GM19239 (cell line): ENCODE measurements at places on chromosomes 7 and 10.

GRCh38 chr7:158274404-158274811 is 313.2 kb downstream of the PTPRN2 start:
- no peak for DNase-seq

DNA sequence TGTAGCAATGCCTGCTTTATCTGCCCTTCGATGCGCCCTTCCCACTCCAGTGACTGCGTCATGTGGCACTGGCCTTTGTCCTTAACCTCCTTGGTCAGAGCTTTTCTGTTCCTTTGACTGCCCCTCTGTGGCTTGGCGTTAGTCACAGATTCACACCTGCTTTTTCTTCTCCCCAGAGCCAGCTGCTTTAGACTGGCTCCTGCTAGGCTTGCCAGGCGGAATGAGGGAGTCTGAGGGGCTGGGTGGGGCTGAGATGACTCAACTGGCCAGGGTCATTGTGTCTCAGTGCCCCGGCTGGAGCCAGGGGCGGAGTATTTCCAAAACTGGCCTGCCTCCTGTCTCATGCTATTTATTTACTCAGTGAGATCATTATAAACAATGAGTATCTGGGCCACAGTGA is 194.1 kb downstream of the EMX2 start:
- no peak for DNase-seq

- no peak for DNase-seq
These were observed 183.0 kb downstream of the HECW1 start for GRCh38 chr7:43295429-43295828.

GRCh38 chr7:77664715-77665114 is 31.5 kb upstream of the RSBN1L start:
- DNase-seq = no peak

GRCh38 chr7:87628780-87629569 is 777 bp downstream of the RUNDC3B start:
- DNase-seq = no peak

GRCh38 chr7:101058355-101058754 is 26.9 kb upstream of the TRIM56 start:
- no peak for DNase-seq

DNA sequence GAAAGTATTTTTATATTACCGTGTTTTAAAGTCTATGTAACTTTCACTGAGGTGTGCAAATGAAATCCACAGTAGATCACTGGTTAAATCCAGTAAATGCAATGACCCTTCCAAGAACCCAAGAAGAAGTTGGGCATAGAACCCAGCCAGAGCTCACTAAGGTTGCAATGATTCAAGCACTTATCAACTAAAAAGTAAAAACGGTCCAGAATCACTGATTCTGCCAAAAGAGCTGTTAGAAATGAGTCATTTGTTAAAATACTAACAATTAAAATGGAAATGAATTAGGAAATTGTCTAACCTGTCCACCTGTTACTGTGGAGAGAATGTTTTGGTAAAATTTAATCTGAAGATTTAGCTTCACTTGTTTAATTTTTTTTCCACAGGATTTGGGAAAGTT is 74.4 kb downstream of the ANK3 start:
- DNase-seq = no peak

DNA sequence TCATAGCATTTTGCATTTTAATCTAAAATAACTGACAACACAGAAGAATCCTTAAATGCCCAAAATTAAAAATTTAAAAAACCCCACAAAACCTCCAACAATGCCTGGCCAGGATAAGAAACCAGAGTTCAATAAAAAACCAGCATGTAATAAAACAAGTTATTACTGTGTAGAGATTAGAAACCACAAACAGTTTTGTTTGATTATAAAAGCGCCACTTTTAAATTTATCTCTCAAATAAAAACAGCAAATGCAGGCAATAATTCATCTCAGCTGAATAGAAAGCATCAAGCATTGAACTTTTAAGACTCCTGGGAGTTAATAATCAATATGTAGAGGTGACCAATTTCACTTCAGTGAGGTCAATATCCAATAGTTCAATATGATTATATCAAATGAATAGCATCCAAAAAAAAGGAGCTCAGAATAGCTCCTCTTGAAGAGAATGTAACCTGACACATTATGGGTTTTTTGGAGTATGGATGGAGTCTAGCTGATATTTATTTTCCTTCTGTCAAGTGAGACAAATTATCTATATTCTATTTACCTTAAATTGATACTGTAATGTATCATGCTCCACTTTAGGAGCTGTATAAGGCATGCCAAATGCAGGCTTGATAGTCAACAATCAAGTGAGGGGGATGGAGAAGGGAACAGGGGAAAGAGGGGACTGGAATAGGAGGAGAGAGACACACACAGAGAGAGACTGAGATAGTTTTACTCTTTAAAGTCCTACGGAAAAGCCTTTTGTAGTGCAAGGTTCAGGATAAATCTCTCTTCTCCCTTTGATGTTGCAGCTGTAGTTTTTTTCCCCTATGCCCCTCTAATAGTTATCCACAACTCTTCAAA is 130.9 kb downstream of the RSU1 start:
- no peak for DNase-seq

DNA sequence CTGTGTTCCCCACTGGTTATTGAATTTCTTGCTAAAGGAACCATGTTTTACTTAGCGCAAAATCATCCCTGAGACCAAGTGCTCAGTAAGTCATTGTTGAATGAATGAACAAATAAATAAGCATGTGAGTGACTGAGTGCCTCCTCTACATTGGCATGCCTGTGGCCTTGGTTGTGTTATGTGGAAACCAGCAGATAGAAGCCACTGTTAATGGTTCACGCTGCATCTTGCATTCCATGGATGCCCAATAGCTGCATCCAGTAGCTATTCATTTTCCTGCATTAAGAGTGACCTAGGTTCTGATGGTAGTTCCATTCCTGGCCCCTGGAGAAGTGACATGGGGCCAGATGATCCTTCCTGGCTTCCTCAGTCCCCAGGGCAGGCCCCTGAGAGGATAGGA is 113.3 kb upstream of the BMPER start:
- DNase-seq = no peak

DNA sequence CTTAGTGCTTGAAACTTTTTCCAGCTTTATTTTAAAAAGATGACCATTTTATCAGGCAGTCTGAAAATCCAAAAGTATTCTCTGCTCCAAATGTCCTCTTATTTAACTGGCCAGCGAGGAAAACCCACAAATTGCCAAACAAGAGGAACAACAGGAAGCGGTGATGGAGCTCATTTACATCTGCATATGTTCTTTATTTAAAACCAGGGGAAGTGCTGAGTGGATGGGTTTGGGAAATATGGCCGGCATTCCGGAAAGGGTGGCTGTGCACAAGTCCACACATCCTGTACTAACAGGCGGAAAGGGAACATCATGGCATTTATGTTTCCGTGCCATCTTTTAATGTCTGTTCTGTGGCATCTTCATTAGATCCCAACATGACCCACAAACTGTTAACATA is 974.5 kb downstream of the LRMDA start:
- DNase-seq = no peak

- DNase-seq = no peak
These were observed 55.2 kb downstream of the TSPAN12 start for GRCh38 chr7:120802751-120803150.
